H1 (cell line): ENCODE measurements at places on chromosomes 7 and 10.

- H3K36me3 ChIP-seq: no peaks in the 10 kb centered on the region
- no peak overlapping the region for H3K4me3 ChIP-seq
- no peak for DNase-seq
These were observed 98.2 kb downstream of the ANLN start for GRCh38 chr7:36487756-36488336.

DNA sequence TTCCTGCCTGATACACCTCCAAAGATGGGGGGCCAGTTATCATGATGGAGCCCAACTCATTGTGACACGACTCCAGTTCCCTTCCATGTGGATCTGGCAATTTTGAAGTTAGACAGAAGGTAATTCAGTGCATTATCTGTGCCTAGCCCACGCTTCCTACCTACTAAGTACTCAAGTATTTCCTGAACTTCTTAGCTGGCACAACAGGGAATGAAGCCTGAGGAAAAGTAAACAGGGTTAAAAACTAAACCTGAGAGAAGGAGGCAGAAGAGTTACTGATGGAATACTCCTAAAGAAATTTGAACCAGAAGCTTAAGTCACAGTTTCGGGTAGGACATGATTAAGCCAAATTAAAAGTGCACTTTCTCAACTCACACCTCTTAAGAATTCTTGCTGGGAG, 1.1 kb upstream of the SEC31B start:
- no peak overlapping the region for H3K27ac ChIP-seq
- H3K36me3 ChIP-seq: no peaks in the 10 kb centered on the region
- H3K4me3 ChIP-seq: no peak overlapping the region
- H3K4me1 ChIP-seq: no peaks in the 10 kb centered on the region
- no peak for DNase-seq

DNA sequence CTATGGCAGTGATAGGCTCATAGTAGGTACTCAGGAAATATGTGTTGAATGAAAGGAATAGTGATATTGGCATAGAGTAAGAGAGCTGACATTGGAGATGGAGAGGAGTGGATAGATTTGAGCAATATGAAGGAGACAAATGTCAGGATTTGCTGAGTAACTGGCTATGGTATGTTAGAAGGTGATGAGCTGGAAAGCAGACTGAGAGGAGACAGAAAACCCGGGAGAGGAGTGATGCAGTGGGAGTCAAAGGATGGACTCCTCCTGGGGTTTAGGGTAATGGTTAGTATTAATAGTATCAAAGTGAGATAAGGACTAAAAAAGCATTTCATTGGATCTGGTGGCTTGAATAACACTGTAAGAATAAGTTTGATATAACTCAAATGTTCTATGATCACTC, 64.8 kb downstream of the CD36 start:
- H3K4me1 ChIP-seq: no peaks in the 10 kb centered on the region
- no peak for DNase-seq
- no peak overlapping the region for H3K27ac ChIP-seq
- no peak overlapping the region for H3K4me3 ChIP-seq
- no peaks in the 10 kb centered on the region for H3K27me3 ChIP-seq

DNA sequence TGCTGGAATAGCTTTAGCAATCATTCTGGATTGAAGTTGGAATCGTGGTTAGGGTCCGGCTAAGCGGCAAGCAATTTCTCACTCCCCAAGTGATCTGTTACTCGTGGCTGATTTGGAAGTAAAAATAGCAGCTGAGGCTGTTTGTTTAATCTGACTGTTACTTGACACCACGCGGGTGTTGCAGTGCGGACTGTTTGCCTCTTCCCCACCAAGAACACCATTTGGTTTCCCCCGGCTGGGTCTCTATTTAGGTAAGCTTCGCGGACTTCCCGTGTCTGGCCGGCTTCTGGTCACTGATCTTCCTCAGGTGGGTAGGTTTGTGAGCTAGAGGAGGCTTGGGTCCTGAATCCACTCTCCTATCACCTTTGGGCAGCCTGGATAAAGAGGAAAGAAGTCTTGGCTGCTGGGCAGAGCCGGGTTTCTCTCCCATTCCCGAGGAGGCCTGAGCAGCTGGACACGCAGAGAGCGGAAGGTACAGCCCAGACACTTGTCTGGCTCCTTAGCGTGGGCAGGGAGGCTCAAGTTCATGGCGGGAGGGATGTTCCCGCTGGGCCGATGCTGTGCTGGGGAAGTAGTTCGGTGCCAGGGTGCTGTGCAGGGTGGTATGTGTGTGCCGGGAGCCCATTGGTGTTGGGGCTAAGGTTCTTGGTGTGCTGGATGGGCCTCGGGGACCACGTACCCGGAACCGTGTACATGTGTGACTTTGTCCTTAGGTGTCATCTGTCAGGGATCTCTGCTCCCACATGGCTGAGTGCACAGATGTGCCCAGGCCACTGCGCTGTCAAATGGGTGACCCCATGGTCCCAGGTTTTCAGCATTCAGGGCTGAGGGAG, at the start of gene C10orf71:
Gene C10orf71, plus strand, starts transcription at position 188 of the 833 bp plus-strand sequence. CDS start 23,376 bp downstream, outside the sequence.
- DNase-seq: no peak
- no peaks in the 10 kb centered on the region for H3K36me3 ChIP-seq
- H3K4me3 ChIP-seq: no peak within 1 kb of the TSS
- no peak within 1 kb of the TSS for H3K27ac ChIP-seq
- peaks cover 16% of the 10 kb centered on the region for H3K4me1 ChIP-seq
